Stimulated activated CD4-positive, alpha-beta T cell treated with anti-CD3 and anti-CD28 coated beads, Interleukin-1b, Interleukin-23, amount 100 ng/mL, for 4 hours (primary cell): ENCODE measurements at places on chromosomes 4 and X.

GRCh38 chr4:21753084-21753760, 195.3 kb downstream of the KCNIP4 start:
- no peak for DNase-seq

DNA sequence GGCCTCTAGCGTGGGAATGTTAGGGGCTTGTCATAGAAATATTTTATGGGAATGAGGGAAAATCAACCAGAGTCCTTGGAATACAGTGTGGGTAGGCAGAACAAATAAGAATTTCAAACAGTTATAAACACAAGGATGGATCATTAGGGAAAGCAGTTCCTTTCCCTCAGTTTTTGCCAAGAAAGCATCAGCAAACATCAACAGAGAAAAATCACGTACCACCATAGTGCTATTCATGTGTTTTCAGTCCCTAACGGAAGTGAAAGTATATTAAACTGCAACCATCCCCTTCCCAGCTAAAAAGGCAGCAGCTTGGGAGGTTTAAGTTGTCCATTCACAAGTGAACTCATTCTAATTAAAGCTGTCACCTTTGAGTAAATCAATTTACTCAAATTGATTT, 334.4 kb upstream of the PCDH18 start:
- DNase-seq, result no peak

- no peak for DNase-seq
Observed at GRCh38 chr4:88610771-88611170, 18.5 kb downstream of the HERC3 start.

DNA sequence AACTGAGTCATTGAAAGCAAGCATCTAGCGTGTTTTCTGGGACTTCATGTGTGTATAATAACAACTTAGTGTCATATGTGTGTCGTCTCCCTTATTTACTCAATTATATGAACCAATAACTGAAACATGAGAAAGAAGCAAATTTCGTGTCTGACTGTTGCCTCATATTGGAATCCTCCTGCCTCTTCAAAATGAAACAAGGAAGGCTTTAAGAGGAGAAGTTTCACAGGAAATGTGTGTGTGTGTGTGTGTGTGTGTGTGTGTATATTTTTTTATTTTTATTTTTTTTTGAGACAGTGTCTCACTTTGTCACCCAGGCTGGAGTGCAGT, 145.8 kb upstream of the SFRP2 start:
- DNase-seq, result no peak

DNA sequence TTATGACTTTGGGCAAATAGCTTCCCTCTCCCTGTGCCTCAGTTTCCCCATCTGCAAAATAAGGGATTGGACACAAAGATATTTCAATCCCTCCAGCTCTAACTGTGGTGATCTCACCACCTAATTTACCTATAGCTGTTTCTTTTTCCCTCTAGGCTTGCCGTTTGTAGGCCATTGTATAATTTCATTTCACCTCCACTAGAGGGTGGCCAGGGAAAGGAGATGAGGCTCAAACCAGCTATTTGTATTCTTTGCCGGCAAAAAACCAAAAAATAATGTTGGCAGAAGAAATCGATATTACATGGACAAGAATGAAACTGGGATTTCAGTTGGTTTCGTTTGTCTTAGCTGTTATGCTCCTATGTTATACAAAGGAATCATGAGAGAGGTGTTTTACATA, 36.1 kb upstream of the DOCK11 start:
- no peak for DNase-seq

- DNase-seq, result no peak
Observed at GRCh38 chr4:108751321-108751720, 11.5 kb downstream of the ETNPPL start.

- DNase-seq, result no peak
Observed at GRCh38 chr4:42724451-42724850, 67.5 kb upstream of the ATP8A1 start.

DNA sequence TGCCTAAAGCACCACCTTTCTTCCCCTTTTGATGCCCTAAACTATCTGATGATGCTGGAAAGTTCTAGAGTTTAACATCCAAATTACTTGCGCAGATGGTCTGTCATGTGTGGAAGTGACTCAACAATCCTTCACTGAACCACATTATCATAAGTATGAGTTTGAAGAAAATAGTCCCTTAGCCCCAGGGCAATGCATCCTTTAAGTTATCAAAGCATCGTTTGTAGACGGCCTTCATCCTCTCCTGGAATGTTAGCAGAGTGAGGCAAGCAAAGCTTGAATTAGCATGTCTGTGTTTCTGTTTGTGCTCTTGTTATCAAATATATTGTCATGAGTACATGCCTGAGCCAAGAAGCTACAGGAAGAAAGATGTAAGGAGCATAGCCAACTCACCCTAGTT, 570.9 kb downstream of the MID1IP1 start:
- no peak for DNase-seq

GRCh38 chrX:147912093-147912801, 528 bp downstream of the FMR1 start:
- DNase-seq, result peak; percentile 2

DNA sequence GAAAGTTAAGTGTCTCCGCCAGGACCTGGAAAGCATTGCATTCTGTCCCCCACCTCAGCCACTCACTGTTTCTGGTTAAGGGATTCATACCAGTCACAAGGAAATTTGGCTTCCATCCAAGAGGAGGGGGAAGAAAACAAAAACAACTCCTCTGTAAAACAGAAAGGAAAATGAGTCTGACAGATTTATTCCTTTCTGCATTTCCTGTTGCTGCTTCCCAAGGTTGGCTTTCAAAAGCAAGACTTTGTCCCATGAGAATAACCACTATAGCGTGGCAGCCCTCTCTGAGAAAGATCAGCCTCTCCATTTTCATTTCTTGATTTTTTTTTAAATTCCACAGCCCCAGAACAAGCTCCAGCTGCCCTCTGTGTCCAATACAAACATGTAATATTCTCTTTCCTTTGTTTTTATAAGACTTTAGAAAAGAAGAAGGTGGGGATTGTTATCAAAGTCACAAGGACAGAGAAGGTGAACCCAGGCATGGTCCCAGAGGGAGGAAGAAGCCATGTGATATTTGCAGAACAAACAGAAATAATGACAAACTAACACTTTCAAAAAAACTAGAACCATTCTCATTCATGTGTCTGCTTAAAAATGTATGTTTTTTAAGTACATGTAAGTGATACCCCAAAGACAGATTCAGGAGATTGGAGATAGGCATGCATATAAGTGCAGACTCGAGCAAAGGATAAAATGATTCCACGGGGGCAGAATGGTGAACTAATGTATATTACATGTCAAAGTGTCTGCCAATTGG, 90.7 kb upstream of the DCLK2 start:
- DNase-seq, result no peak

- DNase-seq, result no peak
Observed at GRCh38 chrX:72271091-72271788, 5.8 kb downstream of the RPS4X start.

DNA sequence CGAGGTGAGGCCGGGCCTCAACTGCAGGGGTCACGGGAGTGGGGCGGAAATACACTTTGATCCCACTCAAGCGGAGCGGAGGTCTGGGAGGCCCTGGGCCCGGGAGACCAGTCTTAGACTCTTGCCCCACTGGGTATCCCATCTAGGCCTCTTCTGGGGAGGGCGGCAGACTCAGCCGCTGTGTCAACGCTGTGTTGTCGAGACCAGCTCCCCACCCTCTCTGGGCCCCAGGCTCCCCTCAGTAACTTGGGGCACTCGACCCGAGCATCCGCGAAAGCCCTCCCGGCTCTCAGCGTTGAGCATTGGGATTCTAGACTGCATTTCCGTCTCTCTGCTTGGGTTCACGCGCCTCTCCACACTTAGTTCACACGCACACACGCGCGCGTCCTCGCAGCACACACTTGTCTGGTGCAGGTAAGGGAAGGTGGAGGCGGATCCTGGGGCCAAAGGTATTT, 1.7 kb downstream of the NKX3-2 start:
- no peak for DNase-seq

DNA sequence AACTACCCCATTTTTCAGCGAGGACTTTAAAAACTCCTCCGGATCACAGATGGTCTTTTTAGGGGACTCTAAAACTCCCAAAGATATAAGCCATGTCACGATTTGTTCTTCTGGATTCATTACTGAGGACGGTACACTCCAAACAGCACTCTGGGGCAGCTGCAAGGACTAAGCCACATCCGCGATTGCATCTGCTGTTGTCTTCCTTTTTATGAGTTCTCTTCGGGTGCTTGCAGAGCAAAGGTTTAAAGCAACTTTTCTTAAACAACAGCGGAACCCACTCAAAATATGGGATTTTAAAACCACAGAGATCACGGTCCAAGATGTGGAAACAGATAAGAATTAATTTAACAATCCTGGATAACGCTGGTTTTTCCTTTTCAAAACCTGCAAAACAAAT, at the start of gene ARHGEF6:
TSS of gene ARHGEF6 (minus strand) at position 170 of the 400 bp plus-strand sequence. CDS start at position 120, 50 bp downstream.
- DNase-seq, result no peak

DNA sequence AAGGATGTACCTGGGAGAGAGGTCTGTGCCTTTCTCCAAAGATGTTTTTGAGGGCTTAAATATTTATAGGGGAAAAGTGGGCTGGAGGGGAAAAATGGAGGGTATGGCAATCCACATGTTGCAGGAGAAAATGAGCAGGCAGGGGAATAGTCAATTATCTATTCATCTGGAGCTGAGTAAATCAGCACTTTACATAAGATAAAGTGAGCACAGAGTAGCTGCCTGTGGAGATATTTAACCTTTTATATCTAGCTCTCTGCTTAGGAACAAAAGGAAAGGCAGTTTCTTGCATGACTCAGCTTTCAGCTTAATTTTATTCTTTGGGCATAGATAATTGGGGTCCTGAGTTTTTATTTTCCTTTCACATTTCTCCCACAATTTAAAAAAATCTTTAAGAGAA, 93.6 kb upstream of the NPY2R start:
- DNase-seq, result no peak

- no peak for DNase-seq
Observed at GRCh38 chr4:167616476-167616875, 382.2 kb upstream of the SPOCK3 start.

DNA sequence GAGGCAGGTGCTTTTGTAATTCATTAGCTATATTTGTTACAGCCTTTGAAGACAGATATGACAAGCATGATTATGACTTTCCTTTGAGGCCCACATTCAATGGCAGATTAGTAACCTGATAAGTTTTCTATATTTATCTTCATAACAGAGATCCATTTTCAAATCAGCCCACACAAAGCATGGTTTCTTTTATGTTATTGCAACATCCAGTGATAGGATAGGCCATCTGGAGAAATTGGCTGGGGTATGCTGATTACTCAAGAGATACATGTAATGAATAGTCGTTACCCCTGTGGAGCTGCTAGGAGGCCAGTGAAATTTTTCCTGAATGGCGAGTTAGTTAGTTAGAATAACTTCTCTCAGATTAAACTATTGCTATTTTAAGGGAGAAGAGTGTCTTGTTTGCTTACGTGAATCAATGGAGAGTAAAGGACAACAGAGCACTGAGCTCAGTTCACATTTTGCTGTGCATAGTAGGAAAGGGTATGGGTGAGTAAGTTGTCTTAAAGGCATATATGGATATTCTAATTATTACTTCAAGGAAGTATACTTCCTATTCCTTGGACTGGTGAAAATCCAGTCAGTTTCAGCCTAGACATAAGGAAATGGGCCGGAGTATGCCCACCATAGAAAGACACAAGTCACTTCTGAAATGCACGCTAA, 79.2 kb upstream of the DKK2 start:
- no peak for DNase-seq

GRCh38 chrX:47218920-47219815, 687 bp downstream of the CDK16 start:
- peak; percentile 48 for DNase-seq

GRCh38 chr4:89837385-89837992, 528 bp upstream of the SNCA start:
- DNase-seq, result no peak

- no peak for DNase-seq
Observed at GRCh38 chrX:45992402-45993123, 552.7 kb downstream of the ZNF674 start.

- DNase-seq, result no peak
Observed at GRCh38 chrX:40552768-40553167, 28.0 kb upstream of the ATP6AP2 start.

GRCh38 chr4:14878681-14879080, 123.6 kb upstream of the CPEB2 start:
- no peak for DNase-seq

GRCh38 chrX:1468250-1468772, 15.6 kb upstream of the ASMTL start:
- peak; percentile 65 for DNase-seq

DNA sequence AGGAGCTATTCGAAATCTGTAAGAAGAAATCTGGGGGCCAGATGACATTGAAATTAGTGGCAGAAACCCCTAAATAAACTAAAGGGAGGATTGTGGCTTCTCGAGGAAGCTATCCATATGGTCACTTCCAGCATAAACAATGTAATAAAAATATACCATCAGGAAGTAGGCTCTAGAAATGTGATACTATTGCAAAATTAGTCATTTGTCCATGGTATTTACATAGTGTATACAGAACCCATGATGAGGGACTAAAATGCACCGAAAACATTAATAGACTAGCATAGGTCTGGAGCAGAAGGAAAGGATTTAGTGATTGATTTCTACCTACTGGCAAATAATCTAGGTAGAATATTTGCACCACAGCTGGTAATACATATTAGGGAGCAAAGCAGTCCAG, 1344.0 kb downstream of the FSTL5 start:
- DNase-seq, result no peak

- peak; percentile 42 for DNase-seq
Observed at GRCh38 chr4:10456595-10457254, 501 bp downstream of the ZNF518B start.

- no peak for DNase-seq
Observed at GRCh38 chr4:69759189-69759604, 1.2 kb downstream of the SULT1B1 start.

DNA sequence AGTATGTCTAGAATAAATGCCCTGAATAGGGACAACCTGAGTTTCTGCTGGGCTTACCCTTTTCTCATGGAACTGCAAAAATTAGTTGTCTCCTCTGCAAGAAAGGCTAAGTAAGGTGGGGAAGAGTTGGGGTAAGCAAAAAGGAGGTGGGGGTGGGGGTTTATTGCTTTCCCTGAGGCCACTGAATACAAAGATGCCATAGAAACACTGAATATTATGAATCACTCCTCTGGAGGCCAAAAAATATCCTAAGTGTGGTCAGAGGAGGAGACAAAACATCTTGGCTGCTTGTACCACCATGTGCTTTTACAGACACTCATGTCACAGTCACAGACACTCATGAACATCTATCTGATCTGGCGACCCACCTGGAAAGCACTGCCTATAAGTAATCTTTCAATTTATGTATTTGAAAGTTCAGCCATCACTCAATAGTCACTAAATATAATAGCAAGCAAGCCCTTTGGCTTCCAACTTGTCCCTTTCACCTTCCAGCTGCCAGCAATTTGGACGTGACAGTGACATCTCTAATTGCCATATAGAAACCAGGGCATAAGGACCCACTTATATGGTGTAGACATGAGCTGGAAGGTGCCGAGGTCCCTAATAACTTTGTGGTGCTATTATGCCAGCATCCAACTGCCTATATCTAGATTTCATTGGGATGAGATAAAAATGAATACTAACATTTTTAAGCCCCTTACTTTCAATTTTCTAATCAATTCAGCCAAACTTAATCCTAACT, 122.7 kb upstream of the CBR4 start:
- DNase-seq, result no peak
